Activated naive CD8-positive, alpha-beta T cell treated with anti-CD3 and anti-CD28 coated beads, Interleukin-2, amount 50 U/mL, for 16 hours (primary cell): ENCODE measurements at places on chromosomes 12 and 14.

DNA sequence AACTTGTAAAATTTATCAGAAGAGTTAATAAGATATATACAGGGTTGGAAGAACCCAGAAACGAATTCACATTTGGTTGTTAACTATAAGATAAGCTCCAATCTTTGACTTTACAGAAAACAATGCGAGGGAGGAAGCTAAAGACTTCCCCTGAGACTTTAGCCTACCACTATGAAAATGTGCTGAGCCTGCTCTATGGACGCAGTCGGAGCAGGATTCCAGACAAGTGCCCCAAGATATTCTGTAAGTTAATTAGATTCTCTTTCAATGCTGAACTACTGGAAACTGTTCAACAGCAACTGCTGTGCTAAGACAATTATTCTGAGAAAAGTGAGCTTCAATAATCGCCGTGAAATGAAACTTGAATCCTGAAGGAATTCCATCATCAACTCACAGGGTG is 8.3 kb upstream of the LRRC10 start:
- no peak for DNase-seq

DNA sequence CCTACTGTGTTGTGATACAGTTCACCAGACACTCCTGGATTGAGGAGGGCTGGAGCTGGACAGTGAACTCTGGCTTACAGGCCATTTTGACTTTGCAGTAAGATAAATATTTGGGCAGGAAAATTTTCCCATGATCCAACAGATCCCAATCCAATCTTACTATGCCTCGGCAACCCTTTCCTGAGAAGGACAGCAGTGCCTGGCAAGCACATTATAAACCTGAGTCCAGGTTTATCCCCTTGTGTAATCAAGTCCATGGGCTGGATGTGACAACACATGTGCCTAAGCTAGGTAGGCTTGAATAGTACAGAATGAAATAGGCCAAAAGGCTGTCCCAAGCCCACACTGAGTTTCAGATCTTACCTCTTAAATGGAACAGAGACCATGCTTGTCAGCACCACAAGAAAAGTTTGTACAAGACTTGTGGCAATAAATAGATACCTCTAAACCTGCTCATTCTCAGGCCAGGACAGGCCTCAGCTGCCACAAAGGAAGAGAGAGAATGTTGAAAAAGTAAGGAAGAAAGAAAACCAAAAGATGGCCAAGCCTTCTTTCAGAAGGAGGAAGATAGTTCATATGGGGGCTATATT is 34.9 kb downstream of the CREBL2 start:
- DNase-seq: no peak

- no peak for DNase-seq
These were observed 14.2 kb downstream of the ATXN2 start for GRCh38 chr12:111584959-111585358.

DNA sequence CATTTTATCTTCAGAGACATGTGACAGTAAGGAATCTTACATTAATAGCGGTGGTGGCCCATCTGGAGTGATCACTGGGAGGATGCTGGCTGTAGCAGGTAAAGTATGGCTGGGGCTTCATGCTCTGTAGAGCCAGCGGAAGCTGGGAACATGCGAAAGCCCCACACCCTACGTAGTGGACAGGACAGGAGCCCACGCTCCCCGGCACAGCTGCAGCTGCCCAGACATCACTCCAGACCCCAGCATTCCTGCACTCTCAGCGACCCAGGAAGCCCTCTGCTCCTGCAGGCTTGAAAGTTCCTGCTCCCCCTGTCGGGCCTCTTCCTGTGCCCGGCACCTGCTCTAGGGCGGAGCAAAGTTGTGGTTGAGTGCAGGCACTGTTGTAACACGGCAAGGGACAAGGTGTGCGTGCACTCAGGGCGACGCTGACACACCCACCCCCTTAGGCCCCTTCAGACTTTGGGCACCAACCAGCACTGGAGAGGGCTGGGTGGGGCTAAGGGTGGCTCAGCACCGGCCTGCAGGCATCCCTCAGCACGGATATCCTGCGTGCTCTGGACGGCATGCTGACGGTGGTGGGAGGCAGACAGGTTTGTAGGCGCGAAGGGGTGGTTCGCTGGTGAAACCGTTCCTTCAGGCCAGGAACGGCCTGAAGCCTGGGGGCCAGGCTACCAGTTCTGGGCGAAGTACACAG is 568.3 kb downstream of the FSCB start:
- no peak for DNase-seq

DNA sequence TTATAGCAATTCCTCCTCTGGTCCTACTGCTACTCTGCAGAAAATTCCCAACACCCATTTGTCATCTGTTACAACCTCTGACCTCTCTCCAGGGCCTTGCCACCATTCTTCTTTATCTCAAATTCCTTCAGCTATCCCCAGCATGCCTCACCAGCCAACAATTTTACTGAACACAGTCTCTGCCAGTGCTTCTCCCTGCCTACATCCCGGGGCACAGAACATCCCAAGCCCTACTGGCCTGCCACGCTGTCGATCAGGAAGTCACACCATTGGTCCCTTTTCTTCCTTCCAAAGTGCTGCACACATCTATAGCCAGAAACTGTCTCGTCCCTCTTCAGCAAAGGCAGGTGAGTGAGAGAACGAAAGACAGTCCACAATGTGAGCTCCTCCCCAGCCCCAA is 122.1 kb downstream of the TTLL5 start:
- DNase-seq: no peak

- DNase-seq: no peak
These were observed 379.9 kb upstream of the PDE3A start for GRCh38 chr12:19988459-19988873.

DNA sequence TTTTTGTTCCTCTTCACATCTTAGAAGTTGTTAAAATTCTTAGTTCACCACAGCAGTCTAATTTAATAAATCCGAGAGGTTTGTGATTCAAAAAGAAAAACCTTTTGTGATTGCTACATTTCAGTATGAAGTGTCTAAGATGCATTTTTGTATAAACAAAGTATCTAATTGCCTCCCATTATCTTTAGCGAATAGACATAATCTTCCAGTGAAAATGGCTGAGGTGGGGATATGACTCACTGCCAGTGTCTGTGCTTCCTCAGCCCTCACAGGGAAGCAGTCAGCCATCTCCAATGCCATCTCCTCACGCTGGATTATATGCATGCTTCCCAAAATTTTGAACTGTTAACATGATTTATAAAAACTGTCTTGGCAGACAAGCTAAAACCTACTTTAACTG is 7.6 kb downstream of the GCH1 start:
- no peak for DNase-seq

- no peak for DNase-seq
These were observed 4.3 kb downstream of the PSMD9 start for GRCh38 chr12:121892673-121893561.

DNA sequence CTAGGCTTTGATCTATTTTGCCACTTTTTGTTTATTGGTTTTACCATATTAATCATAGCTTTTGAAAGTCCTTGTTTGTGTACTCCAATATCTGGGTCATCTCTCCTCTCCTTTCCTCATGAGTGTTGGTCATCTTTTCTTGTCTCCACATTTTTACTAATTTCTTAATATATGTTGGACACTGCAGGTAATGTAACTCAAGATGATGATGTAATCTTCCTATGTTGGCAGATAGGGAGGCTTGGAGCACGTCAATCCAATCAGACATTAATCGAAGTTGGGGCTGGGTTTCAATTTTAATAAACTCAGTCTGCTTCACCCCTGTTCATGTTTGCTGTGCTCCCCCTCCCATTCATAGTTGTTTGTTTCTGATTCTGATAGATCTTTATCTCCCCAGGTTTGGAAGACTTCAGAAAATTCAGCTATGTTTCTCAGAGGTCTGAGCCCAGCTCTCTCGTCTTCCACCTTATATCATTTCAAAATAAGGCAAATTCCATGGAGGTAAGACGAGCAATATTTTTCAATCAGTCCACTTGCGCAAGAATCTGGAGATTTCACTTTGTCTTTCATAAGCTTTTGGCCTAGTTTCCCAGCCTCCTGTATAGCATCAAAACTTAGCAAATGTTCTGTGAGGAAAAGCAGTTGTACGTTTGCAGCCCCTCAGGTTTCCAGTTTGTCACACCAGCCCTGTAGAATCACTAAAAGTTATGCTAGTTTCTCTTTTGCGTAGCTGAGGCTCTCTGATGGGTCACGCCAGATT is 504.1 kb downstream of the TMTC2 start:
- DNase-seq: no peak

- DNase-seq: no peak
These were observed 12.0 kb downstream of the VDR start for GRCh38 chr12:47892819-47893218.

DNA sequence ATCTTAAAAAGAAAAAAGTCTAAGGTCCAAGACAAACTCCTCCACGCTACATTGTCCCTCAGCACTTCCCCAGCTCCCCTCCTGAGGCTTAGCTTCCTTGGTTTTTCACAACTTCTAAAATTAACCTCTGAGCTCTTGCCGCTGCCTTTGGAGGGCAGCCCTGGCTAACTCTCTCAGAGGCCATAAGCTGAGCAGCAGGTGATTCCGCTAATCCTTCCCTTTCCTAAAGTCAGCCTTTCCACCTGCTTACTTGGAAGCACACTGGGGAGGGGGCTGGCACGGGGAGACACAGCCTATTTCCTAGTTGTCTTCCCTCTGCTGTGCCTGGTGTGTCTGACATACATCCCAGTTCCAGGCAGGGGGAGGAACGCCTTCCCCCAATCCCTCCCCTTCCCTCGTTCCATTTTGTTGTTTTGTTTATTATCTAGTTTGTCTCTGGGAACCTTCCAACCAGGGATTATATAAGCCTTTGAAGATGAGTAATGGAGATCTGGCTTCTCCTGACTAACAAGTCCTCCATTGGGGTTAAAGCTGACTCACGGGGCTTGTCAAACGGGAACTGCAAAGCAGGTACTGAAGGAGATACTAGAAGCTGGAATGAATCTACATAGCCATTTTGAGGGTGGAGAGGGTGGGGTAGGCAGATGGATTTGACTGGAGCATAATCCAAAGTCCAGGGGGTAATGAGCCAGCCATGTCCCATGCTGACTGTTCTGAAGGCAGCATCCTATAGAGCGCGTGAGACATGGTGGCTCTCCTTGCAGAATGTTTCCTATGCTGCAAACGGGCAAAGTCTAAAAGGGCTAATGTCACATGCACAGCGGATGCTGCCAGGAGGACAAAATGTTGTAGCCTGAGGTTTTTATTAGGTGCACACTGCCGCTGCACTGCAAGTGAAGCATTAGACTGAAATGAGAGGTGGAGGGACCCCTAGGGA is 230.8 kb downstream of the FOXN3 start:
- DNase-seq: no peak

GRCh38 chr14:81363746-81364378 is 36.3 kb downstream of the STON2 start:
- no peak for DNase-seq

- DNase-seq: no peak
These were observed 135.0 kb upstream of the LRIG3 start for GRCh38 chr12:59055204-59055860.

GRCh38 chr12:90974286-90974685 is 19.3 kb upstream of the CCER1 start:
- no peak for DNase-seq

DNA sequence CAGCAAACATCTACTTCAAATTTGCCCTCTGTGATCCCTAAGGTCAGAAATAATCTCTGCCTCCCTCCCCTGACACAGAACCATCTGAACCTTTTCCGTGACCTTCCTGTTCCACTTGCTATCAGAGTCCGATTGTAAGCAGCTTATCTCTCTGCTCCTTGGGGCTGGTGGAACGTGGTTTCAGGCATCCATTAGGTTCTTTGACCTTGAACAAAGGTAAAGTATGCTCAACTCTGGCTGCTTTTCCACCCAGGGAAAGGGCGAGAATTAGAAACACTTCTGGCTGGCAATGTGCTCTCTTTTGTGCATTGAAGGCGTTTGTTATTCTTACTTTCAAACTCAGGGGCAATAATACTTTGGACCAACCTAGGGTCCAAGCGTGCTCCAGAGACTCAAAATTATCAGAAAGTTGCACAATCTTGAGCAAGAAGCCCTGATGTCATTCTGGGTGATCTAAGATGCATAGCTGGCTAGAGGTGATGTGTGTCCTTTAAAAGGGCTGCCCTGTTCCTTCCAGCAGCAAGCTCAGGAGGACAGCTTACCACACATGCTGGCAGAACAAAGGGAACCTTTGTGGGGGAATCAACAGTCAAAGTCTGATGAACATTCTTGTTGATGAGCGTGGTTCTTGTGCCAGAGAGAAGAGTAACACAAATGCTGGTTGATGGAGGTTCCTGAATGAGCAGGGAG is 29.8 kb downstream of the ADGRD1 start:
- DNase-seq: no peak

GRCh38 chr14:50379563-50379962 is 17.1 kb downstream of the CDKL1 start:
- no peak for DNase-seq

DNA sequence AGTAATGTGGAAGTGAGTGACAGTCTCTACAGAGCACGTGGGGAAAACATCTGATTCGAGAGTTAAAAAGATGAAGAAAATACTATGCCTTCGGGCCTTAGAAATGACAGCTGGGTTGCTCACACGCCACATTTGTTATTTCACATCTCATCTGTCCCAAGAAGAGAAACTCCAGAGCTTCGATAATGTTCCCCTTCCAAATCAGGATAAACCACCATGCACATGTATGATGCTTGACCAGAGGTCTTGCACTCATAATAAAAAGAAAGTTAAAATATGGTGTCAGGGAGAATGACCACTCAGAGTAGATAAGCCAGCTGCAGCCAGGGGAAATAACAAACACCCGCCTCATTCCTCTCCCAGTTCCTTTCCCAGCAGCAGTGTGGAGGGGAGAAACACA is 34.6 kb downstream of the NIN start:
- no peak for DNase-seq

DNA sequence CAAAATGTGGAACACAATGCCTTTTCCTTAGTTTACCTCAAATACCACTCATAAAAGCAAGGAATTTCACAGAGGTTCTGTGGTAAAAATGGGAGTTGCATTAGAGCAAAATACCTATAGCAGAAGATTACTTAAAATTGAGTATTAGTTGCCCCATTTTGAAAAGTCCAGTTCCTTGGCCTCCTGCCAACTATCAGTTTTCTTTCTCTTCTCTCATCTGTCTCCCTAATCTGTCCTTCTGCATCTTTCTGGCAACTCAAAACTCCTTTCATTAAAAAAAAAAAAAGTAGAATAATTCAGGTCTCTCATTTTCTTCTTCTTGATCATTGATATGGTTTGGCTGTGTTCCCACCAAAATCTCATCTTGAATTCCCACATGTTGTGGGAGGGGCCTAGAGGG is 127.3 kb downstream of the ATP23 start:
- no peak for DNase-seq

DNA sequence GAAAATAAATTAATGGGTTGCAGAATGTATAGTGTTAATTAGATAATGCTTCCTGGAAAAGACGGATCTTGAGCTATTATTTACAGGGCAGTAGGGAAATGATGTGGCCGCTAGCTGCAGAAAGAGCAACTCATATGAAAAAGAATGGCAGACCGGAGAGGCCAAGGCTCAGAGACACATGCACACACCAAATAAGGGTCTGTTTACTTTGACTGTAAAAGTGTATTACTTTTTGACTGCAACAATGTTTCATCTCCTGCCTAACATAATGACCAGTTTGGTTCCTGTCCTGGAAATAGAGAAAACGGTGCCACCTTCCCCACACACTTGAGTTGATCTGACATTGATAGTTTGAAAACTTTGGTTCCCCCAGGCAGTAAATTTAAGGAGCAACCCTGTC is 290.9 kb downstream of the CACNA1C start:
- no peak for DNase-seq

- no peak for DNase-seq
These were observed 62.8 kb upstream of the FAM222A start for GRCh38 chr12:109650808-109651207.

- no peak for DNase-seq
These were observed 10.5 kb upstream of the PLBD2 start for GRCh38 chr12:113347892-113348291.

- DNase-seq: peak; percentile 47
These were observed 13.6 kb upstream of the GNG2 start for GRCh38 chr14:51846631-51847488.

GRCh38 chr12:5509557-5509956 is 77.6 kb downstream of the NTF3 start:
- DNase-seq: no peak
